ENCODE measurements at places on chromosomes 1 and 21.

DNA sequence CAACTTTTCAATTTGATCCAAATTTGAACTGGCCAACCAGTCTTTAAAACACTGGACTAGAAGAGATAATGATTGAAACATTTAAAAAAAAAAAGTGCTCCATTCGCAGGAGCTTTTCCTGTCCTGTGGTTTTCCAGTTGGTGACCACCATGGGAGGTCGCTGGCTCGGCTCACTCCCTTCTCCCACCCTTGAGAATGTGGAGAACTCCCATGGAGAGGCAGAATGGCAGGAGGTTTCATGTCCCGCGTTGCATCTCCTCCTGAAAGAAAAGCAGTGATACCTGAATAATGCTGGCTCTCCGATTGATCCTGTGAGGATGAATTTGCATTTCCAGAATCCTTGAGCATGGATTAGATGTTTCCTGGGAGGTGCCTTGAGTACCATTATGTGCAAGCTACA is 16.5 kb upstream of the MPZL1 start:
- DNase-seq, result no peak

DNA sequence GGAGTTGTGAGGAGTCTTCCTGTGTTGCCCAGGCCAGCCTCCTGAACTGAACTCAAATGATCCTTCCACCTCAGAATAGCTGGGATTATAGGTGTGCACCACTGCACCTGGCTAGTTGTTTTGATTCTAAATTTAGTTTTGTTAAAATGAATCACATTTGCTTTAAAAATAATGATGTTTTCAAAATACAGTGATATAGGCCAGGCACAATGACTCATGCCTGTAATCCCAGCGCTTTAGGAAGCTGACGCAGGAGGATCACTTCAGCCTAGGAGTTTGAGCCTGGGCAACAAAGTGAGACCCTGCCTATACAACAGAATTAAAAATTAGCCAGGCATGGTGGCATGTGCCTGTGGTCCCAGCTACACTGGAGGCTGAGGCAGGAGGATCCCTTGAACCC is 24.3 kb downstream of the RTCA start:
- no peak for DNase-seq

DNA sequence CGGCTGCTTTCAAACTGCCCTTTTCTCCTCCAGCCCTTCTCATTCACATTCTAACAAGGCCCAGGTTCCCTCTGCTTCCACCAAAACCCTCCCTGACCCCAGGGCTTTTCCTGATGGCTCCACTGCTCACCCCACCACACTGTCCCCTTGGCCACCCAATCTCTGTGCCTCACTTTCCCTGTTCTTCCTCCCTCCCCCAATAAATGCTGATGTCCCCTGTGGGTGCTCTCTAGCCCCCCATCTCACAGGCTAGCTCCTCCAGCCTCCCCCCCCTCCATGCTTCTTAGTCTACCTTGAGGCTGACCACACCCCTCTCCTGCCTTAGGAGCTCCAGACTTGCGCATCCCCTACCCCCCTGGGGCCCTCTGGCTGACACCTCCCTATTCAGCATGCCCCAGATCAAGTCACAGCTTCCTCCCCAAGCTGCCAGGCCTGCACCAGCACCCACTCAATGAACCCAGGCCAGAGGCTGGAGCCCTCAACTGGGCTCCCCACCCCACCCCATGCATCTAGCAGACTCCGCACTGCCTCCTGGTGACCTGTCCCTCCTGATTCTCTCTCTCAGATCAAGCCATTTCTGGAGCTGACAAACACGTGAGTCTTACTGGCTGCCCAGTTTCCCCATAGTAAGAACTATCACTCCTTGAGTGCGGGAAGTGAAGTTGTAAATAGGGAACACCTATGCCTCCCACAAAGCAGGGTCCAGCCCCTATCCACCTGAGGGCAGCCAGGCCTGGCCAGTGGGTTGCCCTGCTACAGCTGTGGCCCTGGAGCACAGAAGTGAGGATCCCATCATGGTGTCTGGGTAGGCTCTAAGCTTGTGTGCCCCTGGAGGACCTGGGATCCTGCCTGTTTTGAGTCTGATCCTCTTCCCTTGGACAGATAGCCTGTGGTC is 117.9 kb downstream of the DMRTB1 start:
- no peak for DNase-seq

DNA sequence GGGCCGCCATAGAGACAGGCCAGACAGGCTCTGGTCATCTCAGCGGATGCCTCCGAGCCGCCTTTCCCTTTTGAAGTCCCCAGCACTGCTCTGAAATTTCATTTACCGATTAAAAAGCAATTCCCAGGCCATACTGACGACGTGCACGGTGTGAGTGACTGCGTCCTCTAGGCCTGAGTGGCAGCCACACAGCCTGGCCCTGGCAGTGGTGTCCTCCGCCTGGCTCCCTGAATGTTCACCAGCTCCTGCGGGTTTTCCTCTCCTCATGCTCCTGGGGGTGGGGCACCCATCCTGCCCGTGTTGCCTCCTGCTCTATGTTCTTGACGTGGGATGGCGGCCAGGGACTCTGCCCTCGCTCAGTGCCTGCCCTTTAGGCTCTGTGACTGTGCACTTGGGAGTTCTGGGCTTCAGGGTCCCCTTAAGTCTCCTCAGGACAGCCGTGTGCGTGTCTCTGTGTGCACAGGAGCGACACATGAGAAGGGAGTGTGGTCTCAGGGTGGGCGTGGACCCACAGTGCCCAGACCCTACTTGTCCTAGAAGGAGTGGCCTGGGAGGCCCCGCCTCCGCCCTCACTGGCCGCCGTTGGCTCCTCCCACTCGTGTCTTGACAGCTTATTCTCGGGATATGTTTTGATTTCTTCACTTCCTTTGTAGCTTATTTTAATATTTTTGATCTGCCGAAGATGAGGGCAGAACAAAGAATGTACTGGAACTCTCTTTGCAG is 3.6 kb downstream of the SKI start:
- DNase-seq, result no peak

- DNase-seq, result no peak
Measured at GRCh38 chr1:210235363-210236053, 2.9 kb downstream of the SERTAD4 start.

DNA sequence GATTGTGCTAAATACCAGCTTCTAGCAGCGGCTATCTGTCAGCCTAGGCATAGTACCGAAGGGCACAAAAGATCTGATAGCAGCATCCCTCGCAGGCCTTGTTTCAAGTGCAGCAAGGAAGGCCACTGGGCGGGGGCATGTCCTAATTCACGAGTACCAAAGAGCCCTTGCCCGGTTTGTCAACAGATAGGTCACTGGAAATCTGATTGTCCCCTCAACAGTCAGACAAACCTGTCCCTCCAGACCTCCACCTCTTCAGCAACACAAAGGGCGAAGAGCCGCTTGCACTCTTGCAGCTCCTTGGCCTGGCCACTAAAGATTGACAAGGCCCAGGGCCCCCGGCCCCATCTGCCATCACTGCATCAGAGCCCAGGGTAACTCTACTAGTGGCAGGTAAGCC is 22.7 kb upstream of the CA6 start:
- DNase-seq, result no peak

DNA sequence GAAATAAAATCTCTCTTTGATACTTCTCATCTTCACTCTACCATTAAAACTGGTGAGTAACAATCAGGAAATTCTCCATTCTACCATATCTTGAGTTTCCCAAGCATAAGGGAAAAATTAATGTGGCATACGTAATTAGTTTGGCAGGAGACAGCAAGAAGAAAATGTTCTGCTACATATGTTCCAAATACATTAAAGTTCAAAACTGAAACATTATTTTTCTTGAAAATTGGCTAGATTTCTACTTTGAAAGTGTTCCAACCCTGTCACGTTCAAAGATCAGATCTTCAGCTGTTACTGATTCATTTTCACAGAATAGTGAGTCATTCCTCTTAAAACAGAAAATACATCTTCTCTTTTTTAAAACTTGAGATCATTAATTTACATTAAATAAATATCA is 48.5 kb downstream of the PIGK start:
- no peak for DNase-seq

DNA sequence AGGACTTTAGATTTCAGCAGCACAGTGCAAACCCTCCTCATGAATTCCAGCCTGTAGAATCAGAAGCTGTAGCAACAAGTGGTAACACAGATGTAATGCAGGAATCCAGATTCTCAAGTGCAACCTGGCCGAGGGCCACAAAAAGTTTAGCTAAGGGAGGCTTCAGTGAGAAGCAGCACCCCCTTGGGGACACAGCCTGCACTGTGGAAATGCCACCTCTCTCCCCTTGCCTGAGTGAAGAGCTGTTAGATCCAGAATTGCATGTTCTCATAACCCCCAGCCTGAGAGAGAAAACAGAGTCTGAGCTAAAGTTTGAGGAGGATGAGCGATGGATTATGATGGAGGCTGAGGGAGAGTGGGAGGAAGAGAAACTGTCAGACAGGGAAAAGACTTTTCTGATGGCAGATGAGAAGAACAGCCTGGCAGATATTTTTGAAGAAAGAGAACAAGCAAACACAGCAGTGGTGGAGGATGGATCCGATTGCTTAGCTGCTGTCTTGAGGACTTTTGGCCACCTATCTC is 80.5 kb upstream of the BMP8A start:
- no peak for DNase-seq
